ENCODE measurements at places on chromosomes 7 and 10. TPM values are rescaled to one million over a fixed set of nuclear protein-coding genes. Genes with fewer than 3 reads are reported as not detected.
A peak's percentile ranks its signal among the peaks of the same experiment; 100 is the strongest.

CLCN1 gene
- total RNA-seq: not detected

FZD1 gene
- total RNA-seq: 3.5 TPM

SP4 gene
- total RNA-seq: 13.2 TPM

SFRP4 gene
- 0.28 TPM for total RNA-seq

GARIN1A gene
- total RNA-seq: 0.50 TPM

DNA sequence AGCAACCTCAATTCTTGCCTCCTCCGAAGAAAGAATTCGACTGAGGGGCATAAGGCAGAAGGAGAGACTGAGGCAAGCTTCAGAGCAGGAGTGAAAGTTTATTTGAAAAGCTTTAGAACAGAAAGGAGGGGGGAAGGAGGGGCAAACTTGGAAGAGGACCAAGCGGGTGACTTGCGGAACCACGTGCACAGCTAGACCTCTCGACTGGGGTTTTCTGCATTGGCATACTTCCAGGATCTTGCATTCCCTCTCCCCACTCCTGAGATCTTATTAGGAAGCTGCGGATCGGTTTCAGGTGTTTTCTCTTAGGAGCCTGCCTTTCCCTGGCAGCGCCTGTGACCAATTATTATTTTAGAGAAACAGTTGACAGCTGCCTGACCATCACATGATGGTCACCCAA, 20.3 kb upstream of the CPXM2 start:
- no peaks in the 10 kb centered on the region for H3K36me3 ChIP-seq
- H3K27me3 ChIP-seq: no peaks in the 10 kb centered on the region
- no peak overlapping the region for H3K27ac ChIP-seq

DNA sequence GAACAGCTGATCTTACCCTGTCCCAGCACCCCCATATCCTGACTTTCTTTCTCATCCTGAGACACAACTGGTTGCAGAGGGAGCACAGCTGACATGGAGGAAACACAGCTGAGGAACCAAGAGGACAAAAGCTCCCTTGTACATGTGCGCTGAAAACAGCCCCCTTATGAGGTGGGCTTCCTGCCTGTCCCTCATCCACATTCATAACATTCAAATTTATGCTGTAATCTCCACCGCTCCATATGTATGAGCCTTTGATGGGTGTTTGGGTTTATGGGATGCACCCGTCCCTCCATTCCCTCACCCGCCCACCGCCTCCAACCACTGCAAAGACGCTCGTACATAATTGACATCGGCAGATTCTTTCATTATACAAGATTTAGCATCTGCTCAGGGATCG, 49.6 kb upstream of the BTRC start:
- DNase-seq: no peak
- H3K27me3 ChIP-seq: no peaks in the 10 kb centered on the region
- H3K4me1 ChIP-seq: no peaks in the 10 kb centered on the region
- no peaks in the 10 kb centered on the region for H3K36me3 ChIP-seq
- H3K4me3 ChIP-seq: no peak overlapping the region

GRCh38 chr7:147567043-147567442, 1023.5 kb upstream of the C7orf33 start:
- no peaks in the 10 kb centered on the region for H3K36me3 ChIP-seq
- H3K27me3 ChIP-seq: no peaks in the 10 kb centered on the region
- no peak for DNase-seq
- no peak overlapping the region for H3K27ac ChIP-seq
- H3K4me1 ChIP-seq: no peaks in the 10 kb centered on the region

- H3K27me3 ChIP-seq: no peaks in the 10 kb centered on the region
- H3K27ac ChIP-seq: no peak overlapping the region
- no peak overlapping the region for H3K4me3 ChIP-seq
- no peak for DNase-seq
These were observed 2.3 kb downstream of the MCM7 start for GRCh38 chr7:100098913-100099312.

GRCh38 chr10:69883310-69884023, 81.8 kb downstream of the COL13A1 start:
- H3K27me3 ChIP-seq: peaks cover 3% of the 10 kb centered on the region
- no peak overlapping the region for H3K4me3 ChIP-seq
- H3K4me1 ChIP-seq: peaks cover 12% of the 10 kb centered on the region
- H3K36me3 ChIP-seq: no peaks in the 10 kb centered on the region
- no peak overlapping the region for H3K27ac ChIP-seq

DNA sequence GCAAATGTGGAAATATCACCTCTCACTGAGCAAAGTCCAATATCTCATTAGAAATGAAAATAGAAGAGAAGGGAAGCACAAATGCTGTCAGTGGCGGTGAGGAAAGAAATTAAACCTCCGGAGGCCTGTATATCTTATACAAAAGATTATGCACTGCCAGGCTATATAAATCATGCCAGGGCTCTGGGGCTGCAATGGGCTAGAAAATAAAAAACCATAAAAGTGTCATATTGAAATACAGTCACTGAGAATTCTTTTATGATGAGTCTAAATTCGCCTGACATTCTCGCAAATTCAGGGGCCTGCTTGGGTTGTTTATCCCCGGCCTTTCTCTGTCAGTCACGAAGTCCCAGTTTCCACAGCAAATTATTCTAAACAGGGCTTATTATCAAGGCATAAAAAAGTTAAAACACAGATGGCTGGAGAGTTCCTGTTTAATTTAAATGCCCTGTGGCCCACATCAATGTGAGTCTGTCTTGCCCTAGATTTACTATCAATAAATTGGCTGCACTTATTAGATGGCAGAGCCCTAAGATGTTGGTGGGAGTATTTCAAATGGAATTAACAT, 193.8 kb downstream of the SNX10 start:
- no peak overlapping the region for H3K27ac ChIP-seq
- H3K27me3 ChIP-seq: peaks cover under 1% of the 10 kb centered on the region
- no peak for DNase-seq

DNA sequence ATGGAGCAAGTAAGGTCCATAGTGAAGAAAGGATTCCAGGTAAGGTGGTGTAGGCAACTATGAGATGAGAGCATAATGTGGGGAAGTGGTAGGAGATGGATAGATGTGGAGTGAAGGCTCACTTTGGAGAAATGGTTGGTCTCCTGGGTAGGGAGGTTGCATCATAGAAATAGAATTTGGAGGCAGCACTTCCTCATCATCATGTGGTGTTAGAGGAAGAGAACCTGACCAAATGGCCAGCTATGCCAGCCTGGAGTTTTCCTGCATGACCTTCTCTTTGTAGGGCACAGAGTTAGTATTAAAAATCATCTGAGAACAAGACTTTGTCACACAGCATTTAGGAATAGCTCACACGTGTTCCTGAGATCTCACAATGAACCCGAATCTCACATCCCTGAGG, 126.7 kb upstream of the CXCL12 start:
- no peaks in the 10 kb centered on the region for H3K4me1 ChIP-seq
- no peaks in the 10 kb centered on the region for H3K27me3 ChIP-seq
- H3K4me3 ChIP-seq: no peak overlapping the region
- H3K27ac ChIP-seq: no peak overlapping the region

DNA sequence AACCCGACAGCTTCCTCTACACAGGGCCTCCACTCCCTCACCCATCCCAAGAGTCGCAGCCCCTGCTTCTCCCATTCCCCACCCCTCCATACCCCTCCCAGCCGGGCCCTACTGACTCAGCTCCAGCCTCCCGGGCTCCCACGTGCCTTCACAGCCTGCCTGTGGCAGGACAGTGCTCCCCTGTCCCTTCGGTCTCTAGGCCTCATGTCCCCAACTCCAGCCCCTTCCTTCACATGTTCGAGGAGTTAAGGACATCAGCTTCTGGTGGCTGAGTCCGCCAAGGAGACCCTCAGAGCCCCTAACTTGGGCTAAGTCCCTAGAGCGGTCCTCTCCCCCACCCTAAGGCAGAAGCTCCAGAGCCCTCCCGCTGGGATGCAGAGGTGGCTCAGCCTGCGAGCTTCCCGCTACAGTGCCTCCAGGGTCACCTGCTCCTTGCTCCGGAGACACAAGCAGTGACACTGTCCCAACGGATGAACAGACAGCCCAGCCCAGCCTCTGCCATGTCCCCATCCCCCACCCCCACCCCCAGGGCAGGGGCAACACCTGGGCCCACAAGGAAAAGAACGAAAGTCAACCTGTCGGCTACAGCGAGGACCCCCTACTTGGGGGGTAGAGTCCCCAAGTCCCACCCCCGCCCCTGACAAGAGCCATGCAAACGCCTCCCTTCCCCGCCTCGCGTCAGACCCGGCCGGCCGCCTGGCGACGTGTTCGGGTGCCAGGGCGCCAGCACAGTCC, 716 bp downstream of the SMARCD3 start:
- peaks cover 37% of the 10 kb centered on the region for H3K4me1 ChIP-seq
- H3K27me3 ChIP-seq: no peaks in the 10 kb centered on the region
- H3K4me3 ChIP-seq: peak overlapping the region; percentile 51
- peak overlapping the region; percentile 71 for H3K27ac ChIP-seq
- no peak for DNase-seq
